ENCODE measurements at places on chromosomes 1 and 21.

- no peak for DNase-seq
Measured at GRCh38 chr1:110976089-110976488, 12.4 kb upstream of the LRIF1 start.

DNA sequence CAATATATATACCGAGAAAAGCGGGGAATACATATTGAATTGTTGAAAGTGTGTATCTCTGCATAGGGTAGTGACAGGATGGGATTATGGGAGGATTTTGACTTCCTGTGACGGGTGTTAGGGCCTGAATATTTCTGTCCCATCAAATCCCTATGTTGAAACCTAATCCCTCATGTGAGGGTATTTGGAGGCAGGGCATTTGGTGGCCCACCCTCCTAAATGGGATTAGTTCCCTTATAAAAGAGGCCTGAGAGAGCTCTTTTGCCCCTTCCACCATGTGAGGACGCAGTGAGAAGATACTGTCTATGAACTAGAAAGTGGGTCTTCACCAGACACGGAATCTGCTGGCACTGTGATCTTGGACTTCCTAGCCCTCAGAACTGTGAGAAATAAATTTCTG, 137.3 kb downstream of the ZSCAN20 start:
- no peak for DNase-seq

- DNase-seq: no peak
Measured at GRCh38 chr1:175564723-175565122, 178.7 kb downstream of the TNR start.

GRCh38 chr1:23704834-23705495, 13.4 kb downstream of the RPL11 start:
- DNase-seq: no peak

GRCh38 chr1:231896806-231897205, 270.2 kb downstream of the DISC1 start:
- DNase-seq: no peak

DNA sequence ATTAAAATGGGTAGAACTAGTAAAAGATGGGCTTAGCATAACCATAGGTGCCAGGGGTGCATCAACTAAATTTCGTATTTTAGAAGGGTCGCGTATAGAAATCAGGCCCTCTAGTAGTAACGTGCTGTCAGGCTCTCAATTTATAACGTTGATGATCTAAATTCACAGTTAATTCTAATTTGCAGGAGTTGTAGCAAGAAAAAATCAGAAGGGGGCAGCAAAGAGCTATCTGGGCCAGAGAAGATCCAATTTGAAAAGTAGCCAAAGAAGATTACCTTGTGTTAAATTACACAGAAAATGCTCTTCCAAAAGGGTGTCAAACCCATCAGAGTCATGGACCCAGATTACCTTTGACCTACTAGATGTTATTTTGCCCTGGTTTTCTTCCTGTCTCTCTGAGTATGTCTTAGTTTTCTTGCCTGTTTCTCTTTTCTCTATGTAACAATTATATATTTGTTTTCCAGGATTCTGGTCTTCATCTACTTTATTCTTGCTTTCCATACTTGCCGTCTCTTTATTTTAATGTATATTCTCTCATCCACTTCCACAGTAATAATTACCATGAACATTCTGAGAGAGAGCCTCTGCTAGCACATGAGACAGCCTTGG, 1030.9 kb downstream of the AMY1C start:
- no peak for DNase-seq

DNA sequence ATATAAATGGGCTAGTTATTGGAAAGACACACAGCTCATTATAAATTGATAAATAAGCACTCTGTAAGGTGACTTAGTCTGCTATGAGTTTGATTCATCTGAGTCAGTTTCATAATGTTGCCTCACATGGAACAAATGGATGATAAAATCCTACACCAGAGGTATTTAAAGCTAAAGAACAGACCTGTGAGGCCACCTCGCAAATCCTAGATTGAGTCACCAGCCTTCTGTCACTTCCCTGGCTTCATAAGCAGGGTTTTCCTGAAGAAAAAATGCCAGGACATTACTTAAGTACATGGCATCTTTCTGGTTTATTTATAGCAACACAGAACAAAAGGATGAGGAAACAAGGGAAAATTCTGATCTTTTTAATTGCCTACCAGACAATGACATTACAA, 18.4 kb downstream of the CD2 start:
- no peak for DNase-seq

DNA sequence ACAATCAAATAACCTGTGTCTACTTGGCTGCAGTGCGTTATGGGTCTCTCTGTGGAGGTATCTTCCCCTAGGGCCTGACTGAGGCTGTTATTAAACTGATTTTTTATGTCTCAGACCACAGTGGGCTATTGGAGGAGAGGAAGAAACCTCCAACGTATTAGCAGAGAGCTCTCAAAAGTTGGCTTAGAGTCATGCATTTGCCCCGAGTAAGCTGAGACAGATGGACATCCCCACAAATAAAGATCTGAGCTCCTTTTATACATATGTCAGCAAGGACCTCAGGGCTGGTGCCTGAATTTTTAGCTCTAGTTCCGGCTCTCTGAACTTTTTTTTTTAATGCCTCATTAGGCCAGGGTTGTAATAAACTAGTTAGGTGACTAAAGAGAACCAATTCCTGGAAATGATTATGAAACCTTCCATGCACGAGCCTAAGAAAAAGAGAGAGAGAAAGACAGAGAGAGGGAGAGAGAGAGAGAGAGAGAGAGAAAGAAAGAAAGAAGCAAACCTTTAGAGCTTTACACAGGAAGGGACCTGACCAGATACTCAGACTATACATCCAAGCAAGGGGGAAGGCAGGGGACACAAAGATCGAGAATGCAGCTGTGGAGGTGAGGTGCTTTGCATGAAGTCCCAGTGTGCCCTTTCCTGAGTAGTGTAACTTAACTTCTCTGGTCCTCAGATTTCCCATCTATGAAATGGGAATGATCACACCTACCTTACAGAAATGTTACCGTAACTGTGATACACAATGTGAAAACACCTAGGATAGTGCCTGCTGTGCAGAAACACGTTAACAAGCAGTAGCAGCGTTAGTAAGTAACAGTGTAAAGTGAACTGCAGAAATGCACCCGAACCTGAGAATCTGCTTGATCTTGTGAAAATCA, 8.4 kb upstream of the PIGR start:
- no peak for DNase-seq

- DNase-seq: no peak
Measured at GRCh38 chr1:165675794-165676193, 22.6 kb downstream of the ALDH9A1 start.

DNA sequence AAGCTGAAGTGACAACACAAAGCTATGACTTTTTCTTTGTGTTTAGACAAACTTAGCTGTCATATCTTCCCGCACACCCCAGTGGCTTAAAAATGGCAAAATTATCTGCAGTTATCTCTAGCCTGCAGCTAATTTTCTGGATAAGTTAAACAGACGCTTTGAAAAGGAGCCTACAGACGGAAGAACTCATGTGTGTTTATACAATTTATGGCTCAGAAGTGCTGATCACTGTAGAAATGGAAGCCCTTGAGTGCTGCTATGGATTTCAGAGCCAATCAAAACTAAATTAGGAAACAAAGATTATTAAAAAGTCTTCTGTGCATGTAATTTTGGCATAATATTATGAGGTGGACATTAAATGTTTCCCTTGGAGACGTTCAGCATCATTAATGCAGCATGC, 11.6 kb downstream of the NTNG1 start:
- no peak for DNase-seq

GRCh38 chr1:218943371-218943770, 230.3 kb upstream of the LYPLAL1 start:
- DNase-seq: no peak

DNA sequence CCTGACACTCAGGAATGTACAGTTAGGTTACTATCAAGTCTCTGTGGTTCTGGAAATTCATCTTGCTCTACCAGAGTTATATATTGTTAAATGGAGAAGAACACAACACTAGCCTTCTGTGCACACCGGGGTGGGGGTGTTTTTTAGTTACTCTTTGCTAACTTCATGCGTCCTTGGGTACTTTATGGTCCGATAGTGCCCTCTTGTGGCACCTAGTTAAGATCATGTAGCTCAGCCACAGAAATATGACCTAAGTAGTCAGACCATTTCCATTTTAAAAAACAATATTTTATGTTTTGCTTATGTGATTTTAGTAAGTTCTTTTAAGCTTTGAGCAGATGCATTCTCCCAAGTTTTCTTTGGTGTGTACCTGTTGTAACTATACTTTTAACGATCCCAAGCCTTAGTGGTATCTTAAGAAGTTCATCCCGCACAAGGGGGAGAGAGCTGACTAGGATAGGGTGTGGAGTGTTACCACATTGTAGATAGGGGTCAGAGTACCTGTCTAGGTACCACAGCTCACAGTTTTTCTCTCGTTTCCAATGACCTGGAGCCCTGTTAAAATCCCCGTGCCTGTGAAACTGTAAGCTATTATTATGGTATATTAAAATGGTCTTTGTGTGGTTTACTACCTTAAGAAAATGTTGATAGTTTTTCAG, 20.6 kb upstream of the SH3D21 start:
- peak; percentile 31 for DNase-seq

GRCh38 chr21:15272591-15272990, 207.8 kb upstream of the NRIP1 start:
- DNase-seq: no peak

GRCh38 chr1:44353604-44354003, 1.5 kb downstream of the ERI3 start:
- no peak for DNase-seq

DNA sequence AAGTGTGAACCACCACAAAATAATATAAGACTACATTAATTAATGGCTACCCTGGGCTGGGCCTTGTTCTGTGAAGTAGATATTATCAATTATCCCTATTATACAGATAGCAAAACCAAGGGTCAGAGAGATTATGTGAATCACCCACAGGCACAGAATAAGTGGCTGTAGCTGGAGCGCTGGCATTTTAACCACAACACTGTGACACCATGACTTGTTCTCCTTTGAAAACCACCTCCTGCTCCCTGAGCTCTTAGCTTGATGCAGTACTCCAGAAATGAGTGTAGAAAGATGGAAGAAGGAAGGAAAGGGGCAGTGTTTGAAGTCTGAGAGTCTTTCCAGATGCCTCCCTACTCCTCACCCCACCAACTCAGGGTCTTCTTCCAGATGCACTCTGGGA, 29.5 kb upstream of the JUN start:
- no peak for DNase-seq

All from stimulated activated effector memory CD8-positive, alpha-beta T cell treated with anti-CD3 and anti-CD28 coated beads, Interleukin-12 subunit alpha, Interleukin-12 subunit beta, amount 100 ng/mL, for 72 hours (primary cell).